ENCODE measurements at places on chromosomes 1 and 21.
A peak's percentile ranks its signal among the peaks of the same experiment; 100 is the strongest.

- no peak for DNase-seq
Measured at GRCh38 chr1:59375321-59376220, 78.7 kb downstream of the FGGY start.

DNA sequence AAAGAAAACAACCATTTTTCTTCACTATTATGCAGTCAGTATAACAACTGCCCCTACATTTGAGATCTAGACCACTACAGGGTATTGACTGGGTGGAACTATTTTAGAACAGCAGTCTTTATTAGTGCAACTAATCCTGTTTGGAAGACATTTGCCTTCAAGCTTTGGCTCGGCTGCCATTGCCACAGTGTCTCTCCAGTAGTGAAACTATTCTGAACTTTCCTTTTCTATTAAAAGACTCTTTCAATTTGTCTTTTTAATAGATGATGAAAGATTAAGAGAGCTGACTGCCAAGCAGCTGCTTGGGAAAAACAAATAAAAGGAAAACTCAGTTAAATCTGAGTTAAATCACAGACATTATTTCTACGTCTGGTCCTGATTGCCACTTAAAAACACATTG is 49.3 kb downstream of the LPGAT1 start:
- DNase-seq, result no peak

DNA sequence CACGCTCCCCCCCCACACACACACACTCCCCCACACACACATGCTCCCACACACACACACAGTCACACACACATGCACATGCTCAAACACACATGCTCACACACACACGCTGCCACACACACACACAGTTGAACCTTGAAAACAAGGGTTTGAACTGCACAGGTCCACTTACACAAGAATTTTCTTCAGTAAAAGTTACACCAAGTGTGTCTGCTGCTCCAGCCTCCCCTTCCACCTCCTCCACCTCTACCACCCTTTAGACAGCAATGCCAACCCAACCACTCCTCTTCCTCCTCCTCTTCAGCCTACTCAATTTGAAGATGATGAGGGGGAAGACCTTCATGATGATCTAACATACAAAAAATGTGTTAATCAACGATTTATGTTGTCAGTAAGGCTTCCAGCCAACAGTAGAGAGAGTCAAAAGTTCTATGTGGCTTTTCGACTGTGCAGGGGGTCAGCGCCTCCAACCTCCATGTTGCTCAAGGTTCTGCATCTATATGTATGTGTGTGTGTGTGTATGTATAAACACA is 26.8 kb downstream of the HSF2BP start:
- no peak for DNase-seq

- DNase-seq, result no peak
Measured at GRCh38 chr1:27509127-27510080, 19.4 kb upstream of the WASF2 start.

- peak; percentile 48 for DNase-seq
Measured at GRCh38 chr1:7942214-7942921, 1.7 kb upstream of the TNFRSF9 start.

DNA sequence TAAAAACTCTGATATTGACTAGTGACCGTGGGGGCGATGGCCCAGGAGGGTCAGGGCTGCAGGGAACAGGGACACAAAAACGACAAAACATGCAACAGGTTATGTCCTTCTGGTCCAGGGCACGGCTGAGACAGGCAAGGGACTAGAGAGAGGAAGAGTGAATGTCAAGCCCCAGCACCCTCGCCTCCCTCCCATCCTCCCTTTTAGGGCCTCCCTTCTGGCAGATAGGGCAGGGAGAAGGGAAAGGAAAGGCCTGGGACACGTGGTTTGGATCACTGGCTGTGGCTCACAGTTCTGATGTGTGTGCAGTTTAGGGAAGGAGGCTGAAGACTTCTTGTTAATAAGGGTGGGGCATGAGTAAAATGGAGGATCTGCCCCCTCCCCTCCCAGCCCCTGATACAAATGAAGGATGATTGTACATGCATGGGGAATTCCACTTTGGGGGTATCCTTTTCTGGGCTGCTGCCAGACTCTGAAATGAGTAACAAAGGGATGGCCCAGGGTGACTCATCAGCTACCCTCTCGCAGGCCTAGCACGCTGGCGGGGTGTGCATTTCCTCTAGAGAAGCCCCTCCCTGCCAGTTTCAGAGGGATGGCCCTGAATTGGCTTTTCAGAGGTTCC is 14.2 kb downstream of the CAPN2 start:
- peak; percentile 90 for DNase-seq

DNA sequence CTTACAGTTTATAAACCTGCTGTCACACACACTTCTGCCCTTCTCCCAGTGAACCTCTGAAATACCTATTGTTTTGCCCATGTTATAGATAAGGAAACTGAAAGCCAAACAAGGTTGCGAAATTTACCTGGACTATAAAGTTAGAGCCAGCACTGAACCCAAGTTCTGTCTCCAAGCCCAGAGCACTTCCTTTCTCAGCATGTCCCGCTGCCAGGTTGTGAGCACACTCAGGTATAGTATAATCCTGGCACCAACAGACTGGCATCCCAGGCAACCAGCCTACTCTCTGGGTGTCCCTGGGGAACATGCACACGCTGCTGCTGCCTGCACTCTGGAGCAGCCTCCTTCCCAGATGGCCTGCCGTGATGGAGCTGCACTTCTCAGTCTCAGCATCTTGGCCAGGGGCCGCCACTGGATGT is 45.1 kb downstream of the PGBD5 start:
- no peak for DNase-seq

DNA sequence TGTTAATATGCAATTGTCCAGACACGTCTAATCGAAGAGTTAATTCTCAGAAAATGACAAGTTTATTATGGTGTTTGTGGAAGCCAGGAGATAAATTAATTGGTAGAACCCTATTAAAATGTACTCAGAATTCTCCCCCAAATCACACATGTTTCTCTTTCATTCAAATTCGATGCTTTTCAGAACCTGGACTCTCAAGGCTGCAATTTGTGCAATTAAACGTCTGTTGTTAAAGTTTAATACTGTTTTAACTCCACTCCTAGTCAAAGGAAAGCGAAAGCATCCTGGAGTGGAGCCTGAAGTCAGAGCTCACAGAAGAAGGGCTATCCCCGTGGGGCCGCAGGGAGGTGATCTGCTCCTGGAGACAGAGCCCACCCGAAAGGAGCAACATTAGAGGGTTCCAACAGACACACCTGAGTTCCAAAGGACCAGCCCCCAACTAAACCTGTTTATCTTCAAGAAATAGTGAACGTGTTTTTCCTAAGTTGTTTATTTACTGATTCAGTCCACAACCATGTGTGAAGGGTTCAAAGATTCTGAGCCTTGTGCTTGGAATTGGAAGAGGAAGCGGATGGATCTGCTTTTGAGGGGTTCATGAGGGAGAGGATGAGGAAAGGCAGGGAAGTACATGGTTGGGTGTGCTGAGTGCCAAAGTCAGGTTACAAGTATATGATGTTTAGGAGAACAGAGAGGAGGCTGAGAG is 68.0 kb upstream of the AKT3 start:
- DNase-seq, result no peak

DNA sequence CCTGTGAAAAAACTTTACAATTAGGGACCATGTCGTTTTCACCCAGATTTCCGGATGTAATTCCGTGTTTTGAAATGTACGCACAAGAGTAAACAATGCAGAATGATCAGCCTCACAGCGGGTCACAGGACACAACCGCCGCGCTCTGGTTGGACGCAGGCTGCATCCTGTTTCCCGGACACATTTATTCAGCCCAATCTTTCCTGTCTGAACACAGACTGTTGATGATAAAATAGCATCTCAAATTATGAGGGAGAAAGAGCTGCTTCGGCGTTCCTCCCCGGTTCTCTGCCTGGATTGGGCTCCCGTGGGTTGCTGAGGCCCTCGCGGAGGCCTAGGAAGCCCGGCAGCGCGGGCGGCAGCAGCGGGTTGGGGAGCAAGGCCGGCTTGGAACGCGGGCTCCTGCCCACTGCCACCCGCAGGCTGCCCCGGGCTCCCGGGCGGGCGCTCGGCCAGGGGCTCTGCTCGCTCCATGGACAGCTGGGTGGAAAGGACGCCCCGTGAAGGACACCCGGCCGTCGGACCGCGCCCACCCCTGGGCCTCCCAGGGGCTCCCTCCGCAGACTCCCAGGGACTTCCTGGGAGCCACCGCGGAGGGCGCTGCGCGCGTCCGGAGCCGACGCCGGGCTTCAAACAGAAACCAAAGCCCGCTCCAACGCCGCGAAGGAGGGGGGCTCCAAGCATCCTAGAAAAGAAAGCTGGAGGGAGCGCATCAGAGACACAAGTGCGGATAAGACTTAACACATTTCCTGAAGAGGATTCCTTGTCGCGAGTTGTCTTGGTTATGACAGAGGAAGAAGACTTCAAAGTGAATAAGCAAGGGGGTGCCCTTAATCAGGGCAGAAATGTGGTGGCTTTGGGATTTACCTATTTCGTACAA is 122.3 kb downstream of the ESRRG start:
- no peak for DNase-seq

DNA sequence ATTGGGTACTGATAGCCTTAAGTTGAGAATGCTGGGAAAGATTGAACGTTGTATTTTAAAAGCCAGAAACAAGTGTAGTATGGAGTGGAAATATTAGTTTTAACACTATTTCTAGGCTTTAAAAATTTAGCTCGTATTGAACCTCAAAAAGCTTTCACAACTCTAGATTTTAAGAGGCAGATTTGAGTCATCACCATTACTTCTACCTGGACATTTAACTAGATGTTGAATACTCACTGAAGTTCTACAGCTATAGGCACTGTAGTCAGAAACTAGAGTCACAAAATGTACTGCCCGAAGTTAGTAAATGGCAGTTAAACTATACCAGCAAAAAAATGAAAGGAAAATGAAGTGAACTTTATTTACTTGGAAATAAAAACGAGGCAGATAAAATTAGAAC is 96.5 kb downstream of the NEK7 start:
- DNase-seq, result no peak

DNA sequence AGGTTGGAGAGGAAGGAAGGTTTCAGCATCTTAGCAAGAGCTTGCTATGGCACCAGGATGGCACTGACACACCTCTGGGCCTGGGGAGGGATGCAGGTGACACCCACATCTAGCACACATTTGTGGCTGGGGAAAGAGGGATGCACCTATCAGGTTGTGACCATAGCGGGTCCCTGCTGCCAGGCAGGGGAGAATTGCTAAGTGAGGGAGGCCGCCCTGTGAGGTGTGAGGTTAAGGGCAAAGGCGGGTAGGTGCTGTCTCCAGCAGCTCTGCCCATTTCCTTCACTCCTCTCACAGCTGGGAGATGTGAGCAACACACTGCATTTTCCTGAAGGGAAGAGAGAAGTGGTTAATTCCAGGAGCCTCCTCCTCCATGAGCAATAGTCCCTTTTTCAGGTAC is 83.2 kb upstream of the TLR5 start:
- no peak for DNase-seq

- no peak for DNase-seq
Measured at GRCh38 chr1:1374589-1374928, 448 bp downstream of the AURKAIP1 start.

GRCh38 chr1:245276445-245276844 is 121.7 kb downstream of the KIF26B start:
- DNase-seq, result no peak

Measured in stimulated activated CD4-positive, alpha-beta T cell treated with anti-CD3 and anti-CD28 coated beads, Interleukin-2, amount 100 ng/mL, for 24 hours (primary cell).